ENCODE measurements at places on chromosomes 5 and 9. TPM values are rescaled to one million over a fixed set of nuclear protein-coding genes. Genes with fewer than 3 reads are reported as not detected.

Gene CCT5
- 639 TPM for total RNA-seq

Gene SHOC1
- not detected for total RNA-seq

Gene FAM193B
- 9.8 TPM for total RNA-seq

Gene FBP2
- not detected for total RNA-seq

Gene ZNF608
- total RNA-seq = 13.3 TPM

Gene LECT2
- not detected for total RNA-seq

Gene NOL8
- total RNA-seq = 20.2 TPM
